ENCODE measurements at places on chromosomes 5 and 9.

GRCh38 chr5:95824747-95825146, 2.2 kb upstream of the GLRX start:
- no peak for DNase-seq

DNA sequence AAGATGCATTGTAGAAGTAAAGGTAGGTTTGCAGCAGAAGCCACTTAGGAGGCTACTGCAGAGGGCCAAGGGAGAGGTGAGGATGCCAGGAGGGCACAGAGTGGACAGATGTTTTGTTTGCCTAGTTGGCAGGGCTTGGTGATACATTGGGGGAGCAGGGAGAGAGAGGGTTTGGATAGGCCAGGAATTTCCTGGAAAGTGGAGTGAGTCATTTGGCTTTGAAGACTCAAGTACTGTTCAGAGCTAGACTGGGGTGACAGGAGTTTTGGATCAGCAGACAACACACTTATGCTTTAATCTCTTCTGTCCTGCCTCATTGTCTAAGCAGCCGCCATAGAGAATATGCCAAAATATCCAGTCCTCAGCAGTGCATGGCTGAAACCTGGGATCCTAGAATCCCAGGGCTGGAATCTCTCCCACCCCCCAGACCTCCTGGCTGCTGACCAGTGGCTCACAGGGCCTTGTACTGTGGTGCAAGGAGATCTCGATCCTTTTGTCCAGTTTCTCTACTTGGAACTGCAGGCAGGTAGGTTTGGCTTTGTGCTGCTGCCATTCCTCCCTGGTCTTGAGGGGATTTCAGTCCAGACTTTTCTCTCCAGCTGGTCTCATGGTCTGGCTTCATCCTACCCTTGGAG, 11.0 kb downstream of the TMEM268 start:
- no peak for DNase-seq

- DNase-seq: no peak
Observed at GRCh38 chr9:71766663-71767062, 1.6 kb downstream of the CEMIP2 start.

- no peak for DNase-seq
Observed at GRCh38 chr5:558326-558725, 34.1 kb upstream of the SLC9A3 start.

DNA sequence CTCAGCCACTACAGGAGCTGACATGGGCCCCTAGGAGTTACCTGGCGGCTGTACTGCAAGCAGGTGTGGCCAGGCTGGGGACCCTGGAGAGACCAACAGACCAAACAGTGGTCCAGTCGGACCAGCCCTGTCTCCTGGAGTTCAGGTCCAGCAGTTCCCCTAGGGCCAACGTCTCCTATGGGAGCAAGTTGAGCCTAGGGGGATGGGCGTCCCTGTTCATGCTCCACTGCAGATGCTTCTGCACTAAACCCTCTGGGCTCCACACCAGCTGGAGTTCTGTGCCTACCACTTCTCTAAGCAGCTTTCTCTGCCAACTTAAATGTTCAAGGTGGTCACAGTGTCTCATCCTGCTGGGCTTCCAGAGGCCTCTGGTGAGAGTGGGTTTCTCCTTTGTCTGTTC, 20.6 kb upstream of the OMD start:
- DNase-seq: no peak

GRCh38 chr5:97842687-97843086, 659.6 kb upstream of the RIOK2 start:
- DNase-seq: no peak

GRCh38 chr9:17236147-17236546, 101.3 kb downstream of the CNTLN start:
- no peak for DNase-seq

DNA sequence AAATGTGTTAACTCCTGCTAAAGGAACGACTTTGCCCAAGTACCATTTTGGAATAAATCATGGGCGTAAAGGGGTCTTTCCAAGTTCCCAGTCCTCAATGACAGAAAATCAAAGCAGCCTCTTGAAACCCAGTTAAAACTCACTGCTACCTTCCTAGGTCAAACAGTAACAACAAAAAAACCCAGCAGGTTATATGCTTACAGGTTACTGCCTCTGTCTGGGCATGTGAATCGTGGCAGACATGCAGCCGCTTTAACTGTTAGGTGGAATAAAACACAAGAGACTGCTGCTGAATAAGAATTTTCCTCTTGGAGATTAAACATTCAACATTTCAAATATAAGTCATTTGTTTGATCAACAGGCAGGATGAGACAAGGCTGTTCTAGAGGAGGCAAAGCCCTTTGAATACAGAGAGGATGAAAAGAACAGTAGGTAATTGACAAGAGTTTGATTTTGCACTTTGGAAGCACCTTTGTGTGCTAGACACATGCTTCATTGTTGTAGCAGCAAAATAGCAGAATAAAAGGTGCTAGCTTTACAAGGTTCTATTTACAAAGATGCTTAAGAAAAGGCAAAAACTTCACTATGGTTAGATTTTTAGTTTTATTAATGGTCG, 319.4 kb downstream of the NDUFS4 start:
- DNase-seq: no peak

GRCh38 chr5:165161204-165161603, 1655.8 kb downstream of the MAT2B start:
- DNase-seq: no peak

DNA sequence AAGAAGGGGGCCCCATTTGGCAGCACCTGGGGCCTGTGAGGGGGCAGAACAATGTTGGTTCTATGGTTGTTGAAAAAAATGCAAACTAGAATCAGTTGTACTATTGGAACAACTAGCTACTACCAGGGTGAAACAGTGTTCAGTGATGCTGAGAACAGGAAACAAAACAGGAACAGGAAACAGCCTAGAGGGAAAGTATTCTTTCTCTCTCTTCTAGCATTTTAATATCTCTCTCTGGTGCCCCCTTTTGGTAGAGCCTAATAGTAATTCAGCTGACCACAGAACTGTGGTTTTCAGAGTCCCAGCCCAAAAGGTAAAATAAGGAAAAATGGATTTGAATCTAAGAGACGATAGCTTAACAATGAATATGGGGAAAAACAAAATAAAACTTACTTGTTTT, 138.0 kb upstream of the KCNN2 start:
- no peak for DNase-seq

- DNase-seq: no peak
Observed at GRCh38 chr5:142474431-142475094, 149.7 kb upstream of the SPRY4 start.

DNA sequence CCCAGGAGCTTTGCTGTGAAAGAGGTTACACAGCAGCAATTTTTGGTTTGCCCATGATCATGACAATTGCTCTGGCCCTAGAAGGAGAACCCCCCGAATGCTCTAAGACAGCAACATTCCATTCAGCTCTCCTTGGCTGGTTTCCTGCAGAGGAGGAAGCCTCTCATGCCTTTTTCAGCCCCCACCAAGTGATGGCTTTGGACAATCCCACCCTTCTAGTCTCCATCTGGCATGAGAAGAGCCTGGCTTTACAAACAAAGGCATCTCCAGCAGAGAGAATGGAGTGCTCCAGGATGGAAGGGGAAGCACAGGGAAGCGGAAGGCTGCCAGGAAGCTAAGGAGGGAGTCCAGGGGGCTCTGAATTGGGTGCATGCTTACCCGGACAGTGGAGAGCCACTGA, 98.4 kb downstream of the CRB2 start:
- no peak for DNase-seq

GRCh38 chr5:168879929-168880328, 300.8 kb upstream of the PANK3 start:
- no peak for DNase-seq

DNA sequence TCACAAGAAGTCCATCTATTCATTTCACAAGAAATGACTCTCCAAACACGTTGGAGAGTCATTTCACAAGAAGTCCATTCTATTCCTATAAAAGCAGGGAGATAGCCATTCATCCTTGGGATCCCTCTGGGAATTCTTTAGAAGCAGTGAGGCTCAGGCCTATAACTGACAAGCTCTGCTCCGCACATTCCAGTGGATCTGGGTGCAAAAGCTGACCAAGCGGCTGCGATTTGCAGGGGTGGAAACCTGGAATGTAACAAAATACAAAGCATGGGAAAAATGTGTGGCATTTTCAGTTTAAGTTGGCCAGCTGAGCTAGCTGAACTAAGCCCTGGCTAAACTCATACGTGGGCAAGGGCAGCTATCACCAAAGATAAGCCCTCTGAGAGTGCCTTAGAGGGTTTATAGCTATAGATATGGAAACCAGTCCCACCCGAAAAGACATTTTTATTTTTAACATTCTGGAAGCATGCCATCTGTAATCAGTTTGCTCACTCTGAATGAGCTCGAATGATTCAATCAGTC, 8.7 kb downstream of the TAS2R1 start:
- no peak for DNase-seq

DNA sequence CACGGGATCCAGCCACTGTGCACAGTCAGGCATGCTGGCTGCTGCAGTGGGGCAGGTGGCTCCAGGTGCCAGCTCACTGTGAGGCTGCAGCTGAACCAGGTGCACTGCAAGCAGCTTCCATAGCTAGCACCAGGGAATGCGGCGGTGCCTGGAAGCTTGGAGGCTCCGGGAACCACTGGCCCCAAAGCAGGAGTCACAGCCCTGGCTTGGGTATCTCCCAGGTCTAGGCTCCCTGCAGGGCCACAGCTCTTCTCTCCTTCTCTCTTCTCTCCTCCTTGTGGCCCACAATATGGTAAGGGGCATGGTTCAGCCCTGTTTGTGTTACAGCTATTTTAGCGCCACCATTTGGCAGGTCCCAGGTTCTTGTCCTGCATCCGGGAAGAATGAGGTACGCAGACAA, 6.7 kb upstream of the MTMR12 start:
- DNase-seq: no peak

DNA sequence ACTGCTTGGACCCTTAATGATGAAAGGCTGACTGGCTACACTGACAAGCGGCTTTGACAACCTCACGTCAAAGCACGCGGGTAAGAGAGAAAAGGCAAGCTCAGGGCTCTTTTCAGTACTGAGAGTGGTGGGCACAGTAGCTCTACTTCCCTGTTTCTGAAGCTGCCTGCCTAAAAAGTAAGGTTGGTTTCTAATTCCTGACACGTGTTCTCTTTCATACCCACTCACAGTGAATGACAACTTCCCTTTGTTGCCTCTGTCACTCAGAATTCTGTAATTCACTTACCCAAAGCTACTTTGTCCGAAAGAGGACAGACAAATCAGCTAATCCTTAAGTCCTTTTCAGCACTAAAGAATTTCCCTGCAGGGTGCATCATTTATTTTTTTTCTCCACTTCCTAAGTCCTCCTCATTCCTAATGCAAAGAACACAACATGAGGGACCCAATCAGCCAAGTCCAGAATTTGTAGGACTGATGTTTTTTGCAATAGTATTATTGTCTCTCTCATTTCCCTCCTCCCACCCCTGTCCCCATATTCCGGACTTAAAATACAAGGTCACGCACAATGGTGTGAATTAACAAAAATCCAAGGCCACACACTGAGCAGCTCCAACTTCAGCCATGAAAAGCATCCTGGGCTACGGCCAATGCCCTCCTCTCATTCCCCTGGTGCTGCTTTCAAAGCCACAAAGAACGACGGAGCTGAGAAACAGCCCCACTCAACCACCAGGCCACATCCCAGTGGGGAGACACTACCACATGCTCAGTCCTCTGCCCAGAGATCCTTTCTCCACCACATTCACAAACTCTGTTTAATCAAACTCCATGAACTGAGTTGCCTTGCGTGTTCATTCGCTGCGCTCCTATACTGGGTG, 221.0 kb downstream of the TSSK1B start:
- DNase-seq: no peak

GRCh38 chr9:79763671-79764285, 192.0 kb downstream of the TLE4 start:
- no peak for DNase-seq

DNA sequence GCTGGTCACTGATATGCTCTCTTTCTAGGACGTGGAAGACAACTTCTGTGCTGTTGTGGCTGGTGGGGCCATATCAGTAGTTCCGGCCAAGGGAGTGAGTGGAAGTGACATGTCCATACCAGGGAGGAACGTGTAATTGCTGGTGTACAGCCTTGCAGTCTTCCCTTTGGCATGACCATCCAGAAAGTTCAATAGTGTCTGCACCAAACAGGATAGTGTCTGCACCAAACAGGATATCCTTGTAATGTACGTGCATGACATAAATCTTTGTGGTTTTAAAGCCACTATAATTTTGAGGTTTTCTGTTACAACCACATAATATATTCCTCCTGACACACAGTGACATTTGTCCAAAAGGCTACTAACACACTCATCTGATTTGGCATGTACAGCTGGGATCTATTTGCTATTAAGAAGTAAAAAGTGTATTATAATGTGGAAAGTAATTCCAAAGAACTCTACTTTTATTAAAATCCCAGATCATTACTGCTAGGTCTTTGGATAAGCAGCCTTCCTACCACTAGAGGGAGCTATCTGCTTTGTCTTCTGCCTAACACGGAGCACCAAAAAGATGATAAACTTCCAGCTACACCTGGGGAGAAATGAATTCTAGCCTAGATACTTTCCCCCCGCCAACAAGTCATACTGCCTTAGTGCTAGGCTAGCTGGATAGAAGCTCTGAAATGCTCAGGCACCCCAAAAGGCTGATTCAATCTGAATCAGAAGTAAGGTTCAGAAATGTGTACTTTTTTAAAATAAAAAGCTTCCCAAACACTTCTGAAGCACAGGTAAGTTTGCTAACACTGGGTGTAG, 52.7 kb downstream of the RNF145 start:
- DNase-seq: no peak

DNA sequence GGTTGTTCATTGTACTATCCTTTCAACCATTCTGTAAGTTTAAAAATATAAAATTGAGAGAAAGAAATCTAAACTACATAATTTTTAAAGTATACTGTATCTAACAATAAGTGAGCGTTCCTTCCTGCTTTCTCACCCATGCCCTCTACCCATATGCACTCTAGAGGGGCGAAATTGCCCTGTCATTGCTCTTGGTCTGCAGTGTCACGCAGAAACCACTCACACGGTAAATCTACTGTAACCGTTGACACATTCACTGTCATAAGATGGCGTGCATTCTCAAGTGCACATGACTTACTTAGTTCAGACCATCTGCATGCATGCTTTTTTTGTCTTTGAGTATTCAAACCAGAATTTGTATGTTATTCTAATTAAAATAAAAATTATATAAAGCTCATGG, 55.7 kb upstream of the NIPBL start:
- no peak for DNase-seq

DNA sequence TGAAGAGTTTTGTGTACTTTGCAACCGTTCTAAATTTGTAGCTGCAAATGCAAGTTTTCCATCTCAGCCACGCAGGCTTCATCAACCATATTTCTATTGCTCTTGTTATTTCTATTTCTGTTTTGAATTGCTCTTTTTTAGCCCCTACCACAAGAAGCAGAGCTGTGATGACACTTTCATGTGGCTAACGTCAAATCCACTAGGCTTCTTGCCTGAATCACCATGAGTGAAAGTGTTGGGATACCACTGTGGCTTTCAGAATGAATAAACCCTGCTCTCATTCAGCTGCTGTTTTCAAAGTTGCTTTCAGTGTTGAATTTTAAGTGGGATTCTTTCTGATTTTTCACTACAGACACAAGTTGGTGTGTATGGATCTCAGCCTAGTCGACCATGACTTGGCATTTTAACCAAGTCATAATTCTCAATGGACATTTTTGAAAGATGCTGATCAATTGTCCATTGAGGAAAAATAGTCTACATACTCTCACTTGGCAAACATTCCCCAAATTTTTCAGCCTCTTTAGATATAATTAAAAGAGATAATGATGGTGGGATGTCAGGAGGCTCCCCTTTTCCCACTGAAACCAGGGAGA, 41.0 kb upstream of the MTAP start:
- no peak for DNase-seq

GRCh38 chr9:119368681-119369581, at the start of gene BRINP1:
BRINP1 (minus strand) TSS chr9:119369435; CDS start chr9:119313355, 56,080 bp downstream.
- no peak for DNase-seq

- no peak for DNase-seq
Observed at GRCh38 chr5:153500178-153500577, 9.7 kb downstream of the GRIA1 start.
